ENCODE measurements at places on chromosomes 4 and X.
A peak's percentile ranks its signal among the peaks of the same experiment; 100 is the strongest.

DNA sequence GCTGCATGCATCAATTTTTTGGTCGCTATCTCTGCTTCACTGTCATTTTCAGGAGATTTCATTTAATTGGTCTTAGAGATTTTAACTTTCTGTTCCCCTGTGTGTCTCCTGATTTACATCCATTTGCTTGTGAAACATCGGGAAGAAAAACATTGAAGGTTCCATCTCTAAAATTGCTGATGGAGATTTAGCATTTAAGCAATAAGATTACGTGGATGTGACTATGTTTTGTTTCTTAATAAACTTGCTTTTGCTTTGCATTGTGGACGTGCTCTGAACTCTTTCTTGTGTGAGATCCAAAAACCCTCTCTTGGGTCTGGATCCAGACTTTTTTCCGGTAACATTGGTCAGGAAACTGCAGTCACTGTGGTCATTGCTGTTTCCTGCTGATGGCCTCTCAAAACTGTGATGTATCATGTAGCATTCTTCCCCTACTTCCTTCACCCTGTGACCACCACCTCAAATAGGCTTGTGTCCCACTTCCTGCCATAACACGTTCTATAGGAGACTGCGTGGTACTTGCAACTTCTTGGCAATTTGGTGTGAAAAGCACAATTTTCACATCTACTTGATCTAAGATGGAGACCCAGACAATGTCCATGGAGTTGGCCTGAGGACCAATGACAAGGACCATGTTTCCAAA, 4.9 kb downstream of the CXCL2 start:
- no peak for DNase-seq

DNA sequence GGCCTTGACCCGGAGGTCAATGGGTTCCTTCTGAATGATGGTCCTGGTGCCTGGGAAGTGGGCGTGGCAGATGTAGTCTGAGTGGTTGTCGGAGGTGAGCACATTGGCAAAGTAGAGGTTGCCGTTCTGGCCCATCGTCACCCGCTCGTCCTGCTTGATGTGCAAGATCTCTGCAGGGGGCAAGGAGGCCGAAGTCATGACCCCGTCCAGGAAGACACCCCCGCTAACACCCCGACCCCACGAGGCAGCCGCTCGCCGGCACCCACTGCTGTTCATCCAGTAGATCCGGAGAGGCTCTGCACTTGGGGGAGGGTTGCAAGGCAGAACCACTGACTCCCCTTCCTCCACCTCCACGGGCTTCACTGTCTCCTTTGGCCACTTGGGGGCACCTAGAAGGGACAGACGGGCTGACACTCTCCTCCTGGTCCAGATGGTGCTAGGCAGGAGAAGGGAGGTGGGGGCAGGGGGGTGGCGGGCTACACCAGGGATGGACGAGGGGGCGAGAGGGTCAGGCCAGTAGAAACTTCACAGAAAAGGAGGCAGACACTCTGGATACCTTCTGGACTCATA, 15.1 kb downstream of the L1CAM start:
- DNase-seq = no peak

DNA sequence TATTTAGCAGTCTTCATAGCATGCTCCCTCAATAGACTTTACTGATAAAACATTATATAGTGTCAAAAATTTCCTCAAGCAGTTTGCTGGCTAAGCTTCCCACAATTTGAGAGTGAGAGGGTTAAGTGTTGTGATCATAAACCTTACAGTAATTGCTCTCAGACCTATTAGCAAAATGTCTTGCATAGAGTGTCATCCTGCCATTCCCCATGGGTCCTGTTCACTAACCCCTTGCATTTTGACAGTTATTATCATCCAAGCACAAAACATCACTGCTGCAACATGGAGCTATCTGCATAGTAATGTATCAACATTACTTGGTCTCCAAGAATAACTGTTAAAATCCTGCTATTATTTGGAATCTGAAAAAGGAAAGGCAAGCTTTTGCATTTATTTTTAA, 196.1 kb upstream of the GK2 start:
- no peak for DNase-seq

DNA sequence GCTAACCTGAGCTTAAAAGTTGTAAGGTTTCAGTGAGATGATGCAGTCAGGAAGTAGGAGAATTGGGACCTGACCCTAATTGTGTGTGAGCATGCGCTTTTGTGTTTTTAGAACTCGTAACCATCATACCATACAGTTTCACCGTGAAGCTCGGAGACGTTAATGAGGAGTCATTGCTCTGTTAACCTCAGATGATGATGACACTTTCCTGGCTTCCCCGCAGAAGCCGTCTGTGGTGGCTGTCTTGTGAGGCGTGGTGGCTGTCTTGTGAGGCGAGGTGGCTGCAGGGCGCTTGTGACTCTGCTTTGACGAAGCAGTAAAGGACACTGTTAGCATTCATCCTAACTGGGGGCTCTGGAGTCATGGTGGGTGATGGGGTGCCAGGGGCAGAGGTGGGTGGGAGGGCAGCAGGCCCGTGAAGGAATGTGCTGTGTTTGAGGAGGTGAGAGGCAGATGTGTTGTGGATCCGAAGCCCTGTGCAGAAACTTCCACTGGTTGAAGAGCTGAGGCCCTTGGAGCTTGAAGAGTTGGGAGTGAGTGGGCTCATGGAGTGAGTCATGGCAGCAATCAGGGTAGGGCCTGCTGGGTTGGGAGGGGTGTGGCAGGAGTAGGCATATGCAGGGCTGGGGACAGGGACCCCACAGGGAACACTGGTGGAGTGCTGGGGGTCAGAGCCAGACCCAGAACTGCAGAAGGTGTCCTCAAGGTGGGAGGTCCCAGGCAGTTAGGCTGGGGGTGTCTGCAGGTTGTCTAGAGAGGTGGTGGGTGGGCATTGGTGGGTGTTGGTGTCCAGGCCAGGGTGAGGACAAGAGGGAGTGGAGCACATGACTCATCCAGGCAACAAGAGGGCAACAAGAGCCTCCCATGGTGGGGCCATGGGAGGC, 57.4 kb downstream of the NSD2 start:
- DNase-seq = no peak

DNA sequence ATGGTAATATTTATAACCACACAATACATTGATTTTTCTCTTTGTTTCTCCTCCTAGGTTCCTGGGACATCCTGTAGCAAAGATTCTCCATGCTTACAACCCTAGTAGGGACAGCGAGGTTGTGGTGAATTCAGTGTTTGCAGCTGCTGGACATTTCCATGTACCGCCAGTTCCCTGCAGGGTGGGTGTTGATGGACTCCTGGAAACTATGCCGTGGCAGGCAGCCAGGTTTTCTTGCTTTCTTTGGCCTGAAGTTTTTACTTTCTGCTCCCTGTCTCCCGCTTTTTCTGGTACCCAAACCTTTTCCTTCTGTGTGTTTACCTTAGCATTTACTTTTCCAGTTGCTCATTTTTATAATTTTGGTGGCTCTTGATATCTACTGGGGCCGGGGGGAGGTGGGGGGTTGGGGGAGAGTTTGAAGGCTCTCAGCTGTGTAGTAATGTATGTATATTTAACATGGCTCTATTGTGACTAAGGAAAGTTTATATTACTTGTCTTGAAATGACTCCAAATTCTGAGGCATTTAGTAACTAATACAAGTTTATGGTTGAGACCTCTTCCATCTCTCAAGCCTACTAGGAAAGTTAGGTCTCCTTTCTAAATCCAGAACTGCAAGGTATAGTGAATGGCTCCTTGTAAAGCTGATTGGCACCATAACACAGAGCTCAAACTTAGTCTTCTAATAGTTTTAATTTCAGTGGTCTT, 89.7 kb downstream of the TMEM131L start:
- peak; percentile 55 for DNase-seq

DNA sequence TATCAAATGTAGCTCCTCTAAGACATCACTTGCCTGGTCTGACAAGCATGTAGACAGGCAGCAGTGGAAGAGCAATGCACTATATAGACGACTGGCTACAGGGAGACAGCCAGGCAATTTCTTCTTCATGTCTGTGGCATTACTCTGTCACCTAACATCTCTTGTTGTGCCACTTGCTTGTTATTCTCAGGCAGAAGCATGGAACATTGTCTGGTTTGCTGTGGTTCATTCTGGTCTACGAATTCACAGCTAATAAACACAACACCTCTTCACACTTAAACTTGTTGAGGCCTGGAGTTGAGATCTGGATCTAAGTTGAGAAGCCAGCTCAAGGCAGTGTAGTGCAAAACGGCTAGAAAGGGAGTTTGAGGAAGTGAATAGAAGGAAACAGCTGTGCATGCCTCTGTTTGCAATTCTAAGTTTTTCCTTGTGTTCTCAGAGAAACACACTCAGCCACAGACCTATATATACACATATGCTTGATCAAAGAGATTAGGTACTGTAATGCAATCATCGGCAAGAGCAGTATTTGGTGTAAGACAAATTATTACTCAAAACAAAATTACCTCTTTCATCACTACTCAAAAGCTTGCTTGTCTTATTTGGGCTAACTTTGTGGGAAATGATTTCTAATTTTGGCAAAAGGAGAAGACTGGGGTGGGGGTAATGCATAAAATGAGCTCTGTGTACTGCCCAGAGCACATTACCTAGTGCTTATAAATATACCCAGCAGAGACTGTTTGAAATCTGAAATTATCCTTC, 243.8 kb downstream of the PPP3CA start:
- no peak for DNase-seq

GRCh38 chr4:10099499-10100325, 16.9 kb downstream of the WDR1 start:
- DNase-seq = no peak

- no peak for DNase-seq
These were observed 339.8 kb upstream of the FRG1 start for GRCh38 chr4:189600718-189601435.

DNA sequence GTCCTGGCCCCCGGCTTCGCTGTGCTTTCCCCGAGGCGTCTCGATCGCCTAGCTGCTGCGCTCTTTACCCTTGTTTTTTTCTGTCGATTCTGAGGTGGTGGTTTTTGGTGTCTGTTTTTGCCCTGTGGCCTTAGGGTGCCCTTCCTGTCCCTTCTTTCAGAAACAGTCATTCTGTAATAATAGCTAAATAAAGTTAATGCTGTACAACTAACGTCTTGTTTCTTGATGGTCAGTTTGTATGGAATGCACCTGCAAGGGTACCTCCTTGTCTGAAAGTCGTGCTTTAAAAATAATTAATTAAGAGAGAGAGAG, 686 bp downstream of the FIP1L1 start:
- no peak for DNase-seq

DNA sequence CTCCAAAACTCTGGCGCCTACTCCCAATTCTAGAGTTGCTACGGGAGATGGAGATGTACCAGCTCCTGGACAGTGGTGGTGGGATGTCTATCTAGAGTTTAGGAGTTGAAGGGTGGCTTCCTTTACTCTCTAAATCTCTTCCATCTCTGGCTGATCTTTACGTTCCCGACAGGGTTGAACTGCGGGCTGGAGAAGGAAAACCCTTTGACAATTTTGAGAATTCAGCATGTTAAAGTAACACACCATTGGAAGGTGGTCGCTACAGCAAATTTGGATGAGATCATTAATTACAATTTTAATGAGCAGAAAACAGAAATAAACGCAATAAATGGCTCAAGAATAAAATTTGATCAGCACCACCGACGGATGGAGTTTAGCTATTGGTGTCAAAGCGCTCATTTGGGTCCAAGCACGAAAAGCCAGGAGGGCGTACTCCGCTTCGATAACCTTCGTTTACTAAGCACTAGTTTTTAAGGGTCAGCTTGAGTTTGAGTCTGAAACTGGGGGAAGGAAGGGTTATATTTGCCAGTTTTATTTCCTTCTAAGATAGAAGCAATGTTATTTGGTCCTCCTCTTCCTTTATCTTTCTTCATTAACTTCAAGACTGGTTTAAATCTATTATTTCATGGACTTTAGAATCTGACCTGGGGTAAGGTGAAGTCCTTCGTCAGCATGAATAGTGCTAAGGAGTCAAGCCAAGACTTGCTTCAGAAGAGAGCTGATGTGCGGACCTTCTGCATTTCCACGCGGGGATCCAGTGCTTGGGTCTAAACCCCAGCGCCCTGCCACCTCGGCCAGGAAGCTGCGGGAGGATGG, 1.5 kb upstream of the NKX6-1 start:
- no peak for DNase-seq

DNA sequence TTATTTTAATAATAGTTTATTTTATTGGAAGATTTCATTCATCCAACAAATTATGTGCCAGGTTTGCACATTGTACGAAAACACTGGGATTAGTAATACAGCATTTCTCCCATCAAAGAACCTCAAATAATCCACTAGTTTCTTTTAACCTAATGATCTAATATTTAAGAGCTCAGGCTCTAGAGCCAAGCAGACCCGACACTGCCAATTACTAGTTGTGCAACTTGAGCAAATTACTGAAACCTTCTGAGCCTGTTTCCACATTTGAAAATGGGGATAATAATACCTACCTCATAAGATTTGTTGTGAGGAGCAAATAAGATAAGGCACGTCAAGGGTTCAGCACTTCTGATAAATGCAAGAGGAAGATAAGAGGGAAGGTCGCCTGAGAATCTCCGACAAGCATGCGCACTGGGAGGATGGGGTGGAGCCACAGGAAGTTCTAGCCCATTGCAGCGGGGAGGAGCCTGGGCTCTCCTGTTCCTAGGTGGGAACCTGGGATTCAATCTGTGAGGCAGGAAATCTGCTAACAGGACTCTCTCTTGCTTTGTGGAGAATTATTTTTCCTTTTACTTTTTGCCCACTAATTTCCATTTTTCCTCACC, 141.5 kb upstream of the SMAD1 start:
- DNase-seq = no peak

- DNase-seq = no peak
These were observed 423.3 kb upstream of the TENM3 start for GRCh38 chr4:181819946-181820345.

- no peak for DNase-seq
These were observed 70.7 kb upstream of the HCCS start for GRCh38 chrX:11040405-11040804.

DNA sequence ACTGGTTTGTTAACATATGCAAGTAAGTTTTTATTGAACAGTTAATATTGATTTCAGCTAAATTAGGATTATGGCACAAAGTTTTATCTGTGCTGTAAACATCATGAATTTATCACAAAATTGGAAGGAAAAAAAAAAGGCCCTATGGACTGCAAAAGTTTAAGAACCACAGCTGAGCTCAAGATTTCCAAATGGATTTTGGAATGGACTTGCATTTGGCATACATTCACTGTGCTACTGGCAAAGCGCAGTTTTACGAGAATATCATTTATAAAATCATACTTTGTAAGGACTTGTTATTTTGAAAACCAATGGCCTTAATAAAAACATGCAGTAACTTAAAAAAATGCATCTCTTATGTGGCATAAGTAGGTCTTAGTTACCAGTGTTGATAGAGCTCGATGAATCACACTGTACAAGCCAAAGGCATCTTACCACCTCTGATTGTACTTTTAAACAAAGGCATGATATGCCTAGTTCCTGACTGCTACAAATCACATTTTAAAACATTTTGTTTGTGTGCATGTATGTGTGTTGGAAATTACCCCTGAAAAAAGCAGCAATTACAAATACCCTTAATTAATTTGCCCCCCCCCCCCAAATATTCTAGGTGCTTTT, 58.6 kb downstream of the TAB3 start:
- no peak for DNase-seq

GRCh38 chrX:42869659-42870476, 91.9 kb upstream of the PPP1R2C start:
- no peak for DNase-seq

Data from tibial nerve (tissue), 4 donors.